ENCODE measurements at places on chromosomes 2 and 18.

DNA sequence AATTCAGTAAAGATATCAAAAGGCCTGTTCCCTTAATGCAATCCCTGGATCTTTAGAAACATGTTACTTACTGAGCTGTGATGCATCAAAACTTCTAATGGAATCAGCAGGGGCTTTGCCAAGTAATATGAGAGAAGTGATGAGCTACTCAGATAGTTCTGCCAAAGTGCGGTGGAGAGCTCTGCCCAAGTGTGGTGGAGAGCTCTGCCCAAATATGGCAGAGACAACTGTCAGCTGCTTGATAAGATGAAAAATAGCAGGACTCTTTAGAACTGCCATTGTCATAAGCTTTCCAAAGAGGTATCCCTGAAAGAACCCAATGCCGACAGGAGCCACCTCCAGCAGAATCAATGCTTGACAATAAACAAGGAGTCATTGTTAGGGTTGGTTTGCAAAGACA is 167.9 kb upstream of the SLC39A10 start:
- DNase-seq, result no peak

GRCh38 chr2:16102976-16103380 is 162.6 kb downstream of the MYCN start:
- DNase-seq, result no peak

DNA sequence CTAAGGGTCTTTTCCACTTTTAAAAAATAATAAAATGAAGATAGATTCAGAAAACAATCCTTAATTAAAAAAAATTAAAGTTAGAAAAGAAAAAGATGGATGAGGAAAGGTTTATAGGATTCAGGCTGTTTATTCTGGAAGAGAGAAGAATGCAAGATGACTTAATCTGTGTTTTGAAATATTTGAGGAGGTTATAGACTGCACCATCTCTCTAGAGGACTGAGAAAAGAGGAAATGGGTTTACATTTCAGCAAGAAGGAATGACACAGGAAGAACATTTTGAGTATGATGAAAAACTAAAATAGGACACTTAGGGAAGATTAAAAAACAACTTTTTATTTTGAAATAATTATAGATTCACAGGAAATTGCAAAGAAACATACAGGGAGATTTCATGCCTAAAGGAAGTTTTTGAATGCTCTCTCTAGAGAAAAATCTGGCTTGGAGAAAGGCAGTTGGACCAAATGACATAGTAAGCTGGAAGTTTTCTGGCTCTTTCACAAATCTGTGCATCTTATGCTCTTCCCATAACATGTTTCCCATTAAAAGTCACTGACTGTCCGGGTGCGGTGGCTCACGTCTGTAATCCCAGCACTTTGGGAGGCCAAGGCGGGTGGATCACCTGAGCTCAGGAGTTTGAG is 75.0 kb downstream of the CERS6 start:
- peak; percentile 74 for DNase-seq

DNA sequence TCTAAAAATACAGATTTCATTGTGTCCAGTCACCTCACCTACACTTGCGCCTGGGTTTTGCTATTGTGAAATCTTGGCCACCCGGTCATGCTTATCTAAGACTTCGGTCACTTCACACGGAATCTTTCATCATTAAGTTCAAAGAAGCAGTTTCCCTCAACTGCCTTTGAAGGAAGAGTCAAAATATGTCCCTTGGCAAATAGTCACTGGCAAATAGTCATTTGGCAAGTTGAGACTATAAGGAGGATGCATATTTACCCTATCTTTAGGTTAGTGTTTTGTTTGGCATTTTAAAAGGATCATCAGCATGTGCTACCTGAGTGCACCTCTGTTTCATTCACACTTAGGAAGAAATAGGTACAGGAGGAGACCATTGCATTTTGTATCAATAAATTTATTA is 95.9 kb downstream of the FEZ2 start:
- no peak for DNase-seq

- no peak for DNase-seq
These were observed 823 bp downstream of the PARD3B start for GRCh38 chr2:204545861-204546735.

GRCh38 chr2:219119422-219120043 is 41.1 kb downstream of the NHEJ1 start:
- peak; percentile 55 for DNase-seq

GRCh38 chr2:179724403-179724802 is 137.0 kb downstream of the ZNF385B start:
- DNase-seq, result no peak

GRCh38 chr2:46964835-46965560 is 49.4 kb upstream of the MCFD2 start:
- no peak for DNase-seq

DNA sequence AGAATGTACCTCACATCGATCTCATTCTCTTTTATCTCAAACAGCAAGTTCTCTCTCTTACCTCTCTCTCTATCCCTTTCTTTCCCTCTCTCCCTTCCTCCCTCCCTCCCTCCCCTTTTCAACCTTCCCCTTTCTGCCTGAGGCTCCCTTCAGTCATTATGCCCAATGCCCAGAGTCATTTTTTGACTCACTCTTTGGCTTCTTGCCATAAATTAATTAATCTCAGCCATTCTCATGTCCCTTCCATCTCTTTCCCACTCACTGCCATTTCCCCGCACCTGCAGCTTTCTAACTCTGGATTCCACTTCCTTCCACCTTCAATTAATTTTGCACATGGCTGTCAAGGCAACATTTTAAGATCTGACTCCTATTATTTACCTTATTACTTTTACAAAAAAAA is 60.1 kb downstream of the EVA1A start:
- no peak for DNase-seq

DNA sequence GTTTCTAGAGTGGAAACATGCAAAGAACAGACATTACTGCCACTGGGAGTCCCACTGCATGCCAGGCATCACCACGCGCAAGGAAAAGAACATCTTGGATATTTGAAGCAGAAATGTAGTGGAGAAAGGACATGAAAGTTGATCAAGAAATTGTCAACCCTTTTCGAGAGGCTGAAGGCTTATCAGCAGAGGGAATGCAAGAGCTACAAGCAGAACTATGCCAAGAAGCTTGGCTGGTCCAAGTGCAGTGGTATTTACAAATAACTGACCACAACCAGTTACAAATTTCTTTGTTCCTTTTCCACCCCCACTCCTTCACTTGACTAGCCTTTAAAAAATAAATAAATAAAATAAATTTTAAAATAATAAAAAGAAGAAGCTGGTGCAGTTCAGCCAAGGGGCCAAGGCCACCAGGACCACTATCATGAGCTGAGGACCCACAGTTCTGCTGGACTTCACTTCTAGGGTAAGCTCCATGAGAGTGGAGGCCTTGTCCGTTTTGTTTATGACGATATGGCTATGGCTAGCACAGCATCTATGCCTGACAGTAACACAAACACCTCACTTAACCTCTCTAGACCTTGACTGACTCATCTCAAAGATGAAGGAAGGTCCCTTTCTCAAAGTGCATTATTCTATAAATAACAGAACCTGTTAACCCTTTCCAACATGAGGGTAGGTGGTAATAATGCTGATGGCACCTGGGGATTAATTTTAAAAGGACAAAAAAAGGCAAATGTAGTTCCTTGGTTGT is 20.9 kb downstream of the MARCHF4 start:
- no peak for DNase-seq

- no peak for DNase-seq
These were observed 24.6 kb upstream of the KCMF1 start for GRCh38 chr2:84946204-84947009.

DNA sequence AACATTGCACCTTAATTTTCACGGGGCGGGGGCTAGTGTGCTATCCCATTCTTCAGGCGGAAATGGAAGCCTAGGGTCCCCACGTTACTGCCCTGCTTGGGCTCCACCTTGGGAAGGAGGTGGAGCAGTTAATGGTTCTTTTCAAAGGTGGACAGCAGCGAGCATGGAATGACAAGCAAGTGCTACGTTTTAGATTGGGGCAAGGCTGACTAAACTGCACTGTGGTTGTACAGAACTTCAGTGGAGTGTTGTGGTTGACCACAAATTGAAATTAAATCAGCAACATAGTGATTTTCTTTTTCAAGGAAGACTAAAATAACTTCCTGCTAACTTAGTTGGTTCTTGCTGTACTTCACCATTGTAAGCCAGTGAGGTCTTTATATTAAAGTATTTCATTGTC is 47.0 kb downstream of the CHRNA1 start:
- no peak for DNase-seq

DNA sequence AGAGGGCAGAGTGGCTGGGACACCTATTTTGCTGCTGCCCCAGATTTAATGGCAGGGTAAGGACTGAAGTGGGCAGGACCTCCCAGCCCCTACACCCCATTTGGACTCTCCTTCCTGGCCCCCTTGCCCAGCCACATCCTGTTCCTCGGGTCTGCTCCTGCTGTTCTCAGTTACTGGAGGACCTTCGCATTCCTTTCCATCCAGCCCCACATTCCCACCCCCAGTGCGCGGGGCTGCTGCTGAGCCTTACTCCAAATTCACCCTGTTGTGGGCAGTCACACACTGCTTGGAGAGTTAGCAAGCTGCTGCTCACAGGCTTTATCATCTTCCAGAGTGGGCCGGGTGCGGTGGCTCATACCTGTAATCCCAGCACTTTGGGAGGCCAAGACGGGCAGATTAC is 75.2 kb upstream of the SLC14A2 start:
- DNase-seq, result no peak

Measured in brain (organoid and tissue), 16 donors.